Panc1 (cell line): ENCODE measurements at places on chromosomes 16 and 17. TPM values are rescaled to one million over a fixed set of nuclear protein-coding genes. Genes with fewer than 3 reads are reported as not detected.

PLCG2 gene
- total RNA-seq: 10.8 TPM

NHERF1 gene
- 90.8 TPM for total RNA-seq

TPSG1 gene
- 4.6 TPM for total RNA-seq

QPRT gene
- 27.9 TPM for total RNA-seq

KRT222 gene
- total RNA-seq: not detected

KRT40 gene
- total RNA-seq: not detected

CRISPLD2 gene
- total RNA-seq: 12.9 TPM

TNP2 gene
- not detected for total RNA-seq
